HCT116 (cell line): ENCODE measurements at places on chromosomes 2 and 18. TPM values are rescaled to one million over a fixed set of nuclear protein-coding genes. Genes with fewer than 3 reads are reported as not detected.

- H3K4me3 ChIP-seq = no peak overlapping the region
- H3K27me3 ChIP-seq = no peaks in the 10 kb centered on the region
- no peaks in the 10 kb centered on the region for H3K4me1 ChIP-seq
Measured at GRCh38 chr18:46574743-46575115, 82.3 kb downstream of the LOXHD1 start.

DNA sequence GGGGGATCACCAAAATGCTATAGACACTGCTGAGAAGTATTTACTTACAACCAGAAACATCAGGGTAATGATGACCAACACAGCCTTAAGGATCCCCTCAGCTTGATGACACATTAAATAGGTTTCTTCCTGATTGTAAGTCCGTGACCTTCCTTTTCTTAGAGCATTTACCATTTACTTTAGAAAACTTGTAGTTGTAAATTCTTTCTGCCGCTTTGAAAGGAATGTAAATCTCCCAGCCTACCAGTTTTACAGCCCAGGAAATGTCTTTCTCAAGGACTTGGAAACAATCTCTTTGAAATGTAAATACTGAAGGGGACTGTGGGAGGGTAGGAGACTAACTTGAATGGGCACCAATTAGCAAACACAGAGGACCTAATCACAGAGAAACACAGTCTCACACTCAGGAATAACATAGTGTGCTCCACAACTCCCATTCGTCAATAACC, 278.6 kb downstream of the DSC3 start:
- no peaks in the 10 kb centered on the region for H3K27me3 ChIP-seq
- H3K36me3 ChIP-seq = no peaks in the 10 kb centered on the region
- H3K4me1 ChIP-seq = no peaks in the 10 kb centered on the region
- H3K4me3 ChIP-seq = no peak overlapping the region
- H3K27ac ChIP-seq = no peak overlapping the region

- H3K4me1 ChIP-seq = no peaks in the 10 kb centered on the region
- no peak overlapping the region for H3K4me3 ChIP-seq
- peaks cover 7% of the 10 kb centered on the region; the same call in 1 of the 2 replicates for H3K27me3 ChIP-seq
Measured at GRCh38 chr2:10475811-10476660, 27.9 kb upstream of the ODC1 start.

- H3K27me3 ChIP-seq = no peaks in the 10 kb centered on the region
- H3K4me1 ChIP-seq = peaks cover 40% of the 10 kb centered on the region
- DNase-seq = no peak
- H3K27ac ChIP-seq = no peak overlapping the region
Measured at GRCh38 chr2:231183851-231184250, 14.6 kb upstream of the ARMC9 start.

GRCh38 chr18:48896326-48896874, 54.4 kb downstream of the SMAD7 start:
- no peaks in the 10 kb centered on the region for H3K36me3 ChIP-seq
- H3K4me3 ChIP-seq = no peak overlapping the region
- no peak for DNase-seq
- peaks cover 19% of the 10 kb centered on the region; the same call in 1 of the 2 replicates for H3K4me1 ChIP-seq

GRCh38 chr18:6747646-6748045, 18.1 kb downstream of the ARHGAP28 start:
- H3K27ac ChIP-seq = no peak overlapping the region
- no peak overlapping the region for H3K4me3 ChIP-seq
- no peaks in the 10 kb centered on the region for H3K4me1 ChIP-seq
- H3K27me3 ChIP-seq = no peaks in the 10 kb centered on the region
- H3K36me3 ChIP-seq = no peaks in the 10 kb centered on the region

DNA sequence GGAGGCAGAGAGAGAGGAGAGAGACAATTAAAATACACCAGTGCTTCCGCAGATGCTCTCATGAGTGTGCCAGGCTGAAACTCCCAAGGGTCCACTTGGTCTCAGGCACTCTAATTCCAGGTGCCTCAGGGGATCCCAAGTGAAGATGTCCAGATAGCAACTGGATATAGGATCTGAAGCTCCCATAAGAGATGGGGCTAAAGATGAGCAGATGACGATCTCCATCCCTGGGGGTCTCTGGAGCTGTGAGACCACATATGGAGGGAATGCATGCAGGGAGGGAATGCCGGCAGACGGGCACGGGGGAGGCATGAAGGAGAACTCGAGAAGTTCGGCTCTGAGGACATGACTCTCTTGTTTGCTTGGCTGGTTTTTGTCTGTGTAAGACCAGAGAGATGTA, 223.7 kb upstream of the RAB6C start:
- H3K36me3 ChIP-seq = no peaks in the 10 kb centered on the region
- H3K4me3 ChIP-seq = no peak overlapping the region
- H3K27me3 ChIP-seq = peaks cover 44% of the 10 kb centered on the region; the same call in 1 of the 2 replicates

GRCh38 chr2:16900405-16901025, 234.9 kb upstream of the CYRIA start:
- no peaks in the 10 kb centered on the region for H3K4me1 ChIP-seq
- H3K27me3 ChIP-seq = no peaks in the 10 kb centered on the region
- H3K36me3 ChIP-seq = no peaks in the 10 kb centered on the region
- H3K27ac ChIP-seq = no peak overlapping the region
- DNase-seq = peak; percentile 45
- no peak overlapping the region for H3K4me3 ChIP-seq

The ERFE gene
- 17.3 TPM for total RNA-seq
